ENCODE measurements at places on chromosomes 2 and 18.

- DNase-seq, result no peak
These were observed 371.9 kb downstream of the RIT2 start for GRCh38 chr18:42743373-42744138.

DNA sequence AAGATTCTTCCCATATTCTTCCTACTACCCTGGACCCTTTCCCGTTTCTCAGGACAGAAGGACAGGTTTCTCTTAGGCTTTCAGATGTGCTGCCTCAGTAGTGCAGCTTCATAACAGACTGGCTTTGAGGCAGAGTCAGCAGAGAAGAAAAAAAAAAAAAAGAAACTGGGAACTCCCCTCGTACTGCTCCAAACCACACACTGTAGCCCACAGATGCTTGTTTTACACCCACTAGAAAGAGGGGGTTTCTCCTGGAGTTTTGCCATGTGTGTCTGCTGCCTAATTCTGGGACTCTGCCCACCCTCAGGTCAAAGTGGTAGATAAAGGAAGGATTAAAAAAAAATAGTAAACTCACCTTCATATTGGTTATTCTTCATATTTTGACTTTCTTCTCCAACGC is 95.9 kb downstream of the NCOA1 start:
- DNase-seq, result no peak

DNA sequence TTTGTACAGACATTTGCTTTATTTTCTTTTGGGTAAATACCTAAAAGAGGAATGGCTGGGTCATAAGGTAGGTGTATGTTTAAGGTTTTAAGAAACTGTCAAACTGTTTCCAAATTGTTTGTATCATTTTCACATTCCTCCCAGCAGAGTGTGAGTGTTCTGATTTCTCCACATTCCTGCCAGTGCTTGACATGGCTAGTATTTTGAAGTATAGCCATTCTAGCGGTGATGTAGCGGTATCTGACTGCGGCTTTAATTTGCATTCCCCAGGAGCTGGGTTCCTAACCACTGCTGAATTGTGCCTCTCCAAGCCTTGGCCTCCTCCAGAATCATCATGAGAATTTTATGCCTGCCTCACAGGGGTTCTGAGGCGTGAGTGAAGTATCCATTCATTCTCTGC is 61.8 kb upstream of the ARL4C start:
- no peak for DNase-seq

GRCh38 chr2:88016960-88017779 is 823 bp upstream of the RNU2-63P start:
- DNase-seq, result peak; percentile 72

DNA sequence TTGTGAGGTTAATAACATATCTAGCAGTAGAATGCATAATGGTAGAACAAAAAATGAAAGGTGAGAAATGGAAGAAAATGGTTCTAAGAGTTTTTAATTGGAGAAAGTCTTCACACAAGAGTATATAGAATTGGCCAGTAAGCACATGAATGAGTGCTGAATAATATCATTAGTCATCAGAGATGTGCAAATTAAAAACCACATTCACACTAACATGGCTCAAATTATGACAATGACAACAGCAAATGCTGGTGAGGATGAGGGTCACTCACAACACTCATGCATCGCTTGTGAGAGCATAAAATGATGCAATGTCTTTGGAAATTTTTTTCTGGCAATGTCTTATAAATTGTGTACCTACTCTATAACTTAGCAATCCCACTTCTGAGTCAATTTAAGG is 1355.4 kb upstream of the ACVR2A start:
- no peak for DNase-seq

- DNase-seq, result no peak
These were observed 29.8 kb downstream of the CYTIP start for GRCh38 chr2:157414050-157414449.

DNA sequence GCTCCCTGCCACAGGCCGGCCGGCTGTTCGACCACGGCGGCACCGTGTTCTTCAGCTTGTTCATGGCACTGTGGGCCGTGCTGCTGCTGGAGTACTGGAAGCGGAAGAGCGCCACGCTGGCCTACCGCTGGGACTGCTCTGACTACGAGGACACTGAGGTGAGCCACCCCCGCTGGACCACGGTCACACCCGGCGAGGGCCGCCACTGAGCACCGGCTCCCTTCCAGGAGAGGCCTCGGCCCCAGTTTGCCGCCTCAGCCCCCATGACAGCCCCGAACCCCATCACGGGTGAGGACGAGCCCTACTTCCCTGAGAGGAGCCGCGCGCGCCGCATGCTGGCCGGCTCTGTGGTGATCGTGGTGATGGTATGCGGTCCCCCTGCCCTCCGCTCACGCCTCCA is 20.8 kb downstream of the ANO7 start:
- no peak for DNase-seq

- DNase-seq, result peak; percentile 25
These were observed 550 bp downstream of the RAB1A start for GRCh38 chr2:65129286-65129825.

DNA sequence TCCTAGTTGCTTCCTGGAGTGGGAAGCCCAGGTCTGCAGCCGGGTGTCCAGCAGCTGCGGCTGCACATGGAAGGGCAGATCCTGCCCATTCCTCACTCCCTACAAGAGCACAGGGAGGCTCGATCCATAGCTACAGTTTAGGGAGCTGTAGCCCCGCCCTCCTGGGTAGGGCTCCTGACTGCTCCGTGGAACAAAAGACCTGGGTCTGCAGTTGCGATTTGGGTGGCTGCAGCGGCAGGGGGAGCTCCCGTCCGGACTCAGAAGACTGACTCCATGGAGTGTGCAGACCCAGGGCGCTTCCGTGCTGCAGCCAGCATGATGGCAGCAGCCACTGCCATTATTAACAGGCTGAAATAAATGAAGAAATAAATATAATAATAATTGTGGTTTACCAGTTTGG is 157.3 kb downstream of the CTNNA2 start:
- DNase-seq, result no peak

- DNase-seq, result no peak
These were observed 72.9 kb upstream of the PARD3B start for GRCh38 chr2:204472375-204472774.

- DNase-seq, result no peak
These were observed 1330.6 kb downstream of the DSC3 start for GRCh38 chr18:29711932-29712331.

DNA sequence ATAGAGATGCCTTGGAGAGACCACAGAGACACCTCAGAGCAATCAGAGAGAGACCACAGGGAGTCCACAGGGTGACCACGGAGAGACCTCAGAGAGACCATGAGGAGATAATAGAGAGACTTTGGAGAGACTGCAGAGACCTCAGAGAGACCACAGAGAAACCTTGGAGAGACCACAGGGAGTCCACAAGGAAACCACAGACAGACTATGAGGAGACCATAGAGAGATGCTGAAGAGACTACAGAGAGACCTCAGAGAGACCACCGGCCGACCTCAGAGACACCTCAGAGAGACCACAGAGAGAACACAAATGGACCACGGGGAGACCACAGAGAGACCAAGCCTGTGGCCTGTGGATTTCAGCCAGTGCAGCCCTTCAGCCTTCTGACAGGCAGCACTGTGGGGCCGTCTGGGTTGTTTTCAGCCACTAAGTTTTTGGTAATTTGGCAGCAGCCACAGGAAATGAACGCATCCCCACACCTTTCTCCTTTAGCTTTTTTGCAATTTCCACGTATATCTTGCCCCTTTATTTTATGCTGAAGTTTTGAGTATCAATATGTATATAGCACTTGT is 11.4 kb upstream of the TMEM18 start:
- DNase-seq, result no peak

- no peak for DNase-seq
These were observed 128.0 kb upstream of the MSH6 start for GRCh38 chr2:47654790-47655562.

DNA sequence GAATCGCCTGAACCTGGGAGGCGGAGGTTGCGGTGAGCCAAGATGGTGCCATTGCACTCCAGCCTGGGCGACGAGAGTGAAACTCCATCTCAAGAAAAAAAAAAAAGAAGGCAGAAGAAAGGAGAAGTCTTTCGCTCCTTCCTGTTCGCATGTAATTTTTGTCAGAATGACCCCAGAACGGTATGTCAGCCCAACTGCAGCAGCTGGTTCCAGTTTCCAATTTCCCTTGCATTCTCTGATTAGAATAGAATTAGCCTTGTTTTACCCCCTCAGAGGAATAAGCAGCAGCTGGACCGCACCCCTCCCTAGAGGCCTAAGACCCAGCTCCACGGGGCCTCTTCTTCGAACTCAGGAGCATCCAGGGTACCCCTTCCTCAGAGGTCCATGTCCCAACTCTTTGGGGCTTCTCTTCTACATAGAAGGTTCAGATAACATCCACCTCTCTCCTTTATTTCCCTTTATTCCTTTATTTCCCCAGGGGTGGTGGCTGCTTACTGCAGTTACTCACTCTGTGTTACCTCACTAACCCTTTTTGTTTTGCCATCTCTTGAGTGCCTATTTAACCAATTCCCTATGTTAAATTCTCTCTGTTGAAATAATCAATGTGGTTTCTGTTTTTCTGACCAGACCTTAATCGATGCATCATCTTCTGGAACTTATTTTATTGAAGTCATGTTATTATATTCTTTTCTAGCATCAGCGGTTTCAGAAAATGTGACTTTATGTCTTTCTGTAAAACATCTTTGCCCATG is 7.2 kb upstream of the PUM2 start:
- no peak for DNase-seq

DNA sequence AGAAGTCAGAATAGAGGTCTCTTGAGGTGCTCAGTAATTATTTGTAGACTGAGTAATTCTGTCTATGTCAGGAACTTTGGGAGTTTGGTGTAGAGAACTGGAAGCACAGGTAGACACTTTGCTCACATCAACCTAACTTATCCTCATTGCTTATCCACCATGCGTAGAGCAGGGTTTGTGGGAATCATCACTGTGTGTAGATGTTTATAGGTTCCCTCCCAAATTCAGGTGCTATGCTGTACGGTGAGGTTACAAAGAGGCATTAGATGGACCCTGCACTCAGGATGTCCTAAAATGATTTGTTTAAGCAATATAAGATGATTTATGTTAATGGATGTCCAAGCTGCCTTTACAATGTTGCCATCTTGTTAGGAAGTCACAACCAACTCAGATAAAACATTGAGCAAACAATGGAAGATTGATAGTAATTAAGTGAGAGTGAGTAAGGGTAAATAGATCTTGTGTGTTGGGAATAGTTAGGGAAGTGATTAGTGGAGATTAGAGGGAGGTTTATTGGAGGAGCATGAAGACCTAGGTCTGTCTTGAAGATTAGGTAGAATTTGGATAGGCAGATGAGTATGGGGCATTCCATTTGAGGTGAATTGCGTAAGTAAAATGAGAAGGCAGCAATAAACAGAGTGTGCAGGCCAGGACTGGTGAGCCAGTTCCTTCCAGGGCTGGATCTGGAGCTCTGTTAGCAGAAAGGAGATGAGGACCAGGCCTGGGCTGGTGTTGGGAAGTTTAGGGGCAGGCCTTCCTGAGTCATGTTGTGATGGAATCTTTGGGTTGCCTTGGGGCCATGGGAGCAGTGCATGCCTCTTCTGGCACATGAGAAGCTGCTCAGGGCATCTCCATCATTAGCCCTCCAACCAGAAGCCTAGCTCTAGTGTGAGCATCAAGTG is 12.1 kb downstream of the EPAS1 start:
- DNase-seq, result no peak

DNA sequence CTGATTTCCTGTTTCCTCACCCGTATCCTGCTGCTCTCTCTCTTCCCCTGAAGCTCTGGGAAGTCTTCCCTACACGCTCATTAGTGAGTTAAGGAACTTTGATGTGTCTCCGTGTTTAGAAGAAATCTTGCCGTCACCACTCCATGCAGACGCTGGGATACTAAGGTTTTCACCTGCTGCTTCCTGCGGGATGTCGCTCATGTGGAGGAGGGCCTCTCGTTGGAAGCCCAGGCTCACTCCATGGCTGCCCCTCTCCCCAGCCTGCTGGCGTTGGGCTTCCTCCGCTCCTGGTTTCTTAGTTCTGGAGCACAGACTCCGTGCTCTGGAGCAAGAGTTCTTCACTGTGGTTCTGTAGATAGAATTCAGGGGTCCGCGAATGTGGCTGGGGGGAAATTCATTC is 326.3 kb downstream of the GBX2 start:
- DNase-seq, result no peak

DNA sequence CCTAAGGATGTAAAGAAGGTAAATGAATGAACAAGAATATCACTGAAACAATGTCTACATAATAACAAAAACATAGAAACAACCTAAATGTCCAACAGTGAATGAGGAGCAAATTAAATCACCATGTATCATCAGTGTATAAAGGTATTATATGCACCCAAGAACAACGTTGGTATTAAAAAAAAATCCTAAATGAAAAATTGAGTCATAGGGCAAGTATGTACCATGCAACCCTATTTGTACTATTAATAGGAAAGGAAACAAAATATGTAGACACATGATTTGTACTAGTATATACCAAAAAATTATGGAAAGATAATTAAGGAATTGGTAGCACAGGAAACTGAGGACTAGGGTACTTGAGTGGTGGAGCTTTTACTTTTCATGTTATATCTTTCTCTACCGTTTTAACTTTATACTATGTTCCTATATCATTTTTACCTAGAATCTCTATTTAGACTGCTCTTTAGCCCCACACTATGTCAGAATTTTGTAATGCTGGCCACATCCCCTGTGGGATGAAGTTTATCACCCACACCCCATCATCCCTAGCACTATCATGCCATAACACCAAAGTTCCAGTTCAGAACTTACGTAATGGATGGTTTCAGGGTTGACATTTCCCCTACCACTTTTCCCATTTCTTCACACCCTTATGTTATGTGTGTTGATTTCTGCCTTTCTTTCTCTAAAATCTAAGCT is 25.6 kb downstream of the IKZF2 start:
- DNase-seq, result no peak

GRCh38 chr18:35393716-35394115 is 16.6 kb upstream of the ZNF396 start:
- DNase-seq, result no peak

- DNase-seq, result no peak
These were observed 70.0 kb downstream of the MBP start for GRCh38 chr18:77062518-77063003.

DNA sequence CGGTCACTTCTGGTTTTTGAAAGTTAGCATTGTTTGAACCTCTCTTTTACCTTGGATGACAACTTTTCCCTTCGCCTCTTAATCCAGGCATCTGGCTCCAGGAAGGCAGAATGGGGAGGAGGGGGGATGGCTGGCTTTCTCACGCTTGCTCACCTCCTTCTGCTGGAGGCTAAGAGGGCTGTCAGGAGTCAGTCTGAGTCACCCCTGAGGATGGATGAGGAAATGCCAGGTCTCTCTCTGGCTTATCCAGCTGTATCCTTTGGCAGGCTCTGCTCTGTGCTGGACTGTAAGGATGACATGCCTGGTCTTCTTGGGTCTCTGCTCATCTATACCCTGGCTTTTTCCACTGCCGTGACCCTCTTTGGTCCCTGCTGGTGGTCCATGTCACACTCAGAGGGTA is 142.9 kb upstream of the GYPC start:
- peak; percentile 24 for DNase-seq

GRCh38 chr2:224308272-224308911 is 93.5 kb downstream of the FAM124B start:
- DNase-seq, result no peak

DNA sequence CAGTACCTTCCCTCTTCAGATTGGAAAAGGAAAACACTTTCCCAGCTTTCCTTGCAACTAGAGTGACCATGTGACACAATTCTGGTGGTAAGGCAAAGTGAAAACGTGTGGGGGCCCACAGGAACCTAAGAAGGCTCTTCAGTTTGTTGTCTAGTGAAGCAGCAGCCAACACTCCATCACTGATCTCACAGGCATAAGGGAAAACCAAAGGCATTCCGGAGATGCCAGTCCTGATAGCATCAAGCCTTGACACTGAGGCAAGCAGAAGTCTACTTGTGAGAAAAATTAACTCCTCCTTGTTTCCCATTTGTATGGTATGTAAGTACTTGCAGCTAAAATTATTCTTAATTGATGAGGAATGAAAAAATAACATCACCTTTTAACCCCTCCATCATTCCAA is 88.3 kb downstream of the ETAA1 start:
- DNase-seq, result no peak
